NCI-H1048 (cell line): ENCODE measurements at places on chromosomes 6 and 20.
A peak's percentile ranks its signal among the peaks of the same experiment; 100 is the strongest.

GRCh38 chr20:59568509-59569024 lies 35.8 kb upstream of the PHACTR3 start:
- no peak for DNase-seq

- DNase-seq = no peak
Observed at GRCh38 chr20:48619126-48620101, 208.4 kb downstream of the PREX1 start.

GRCh38 chr6:119565893-119566292 lies 216.3 kb upstream of the MAN1A1 start:
- DNase-seq = no peak

- DNase-seq = no peak
Observed at GRCh38 chr20:57613481-57613921, 6.7 kb downstream of the ZBP1 start.

- DNase-seq = peak; percentile 18
Observed at GRCh38 chr20:17680836-17681725, 961 bp downstream of the RRBP1 start.

DNA sequence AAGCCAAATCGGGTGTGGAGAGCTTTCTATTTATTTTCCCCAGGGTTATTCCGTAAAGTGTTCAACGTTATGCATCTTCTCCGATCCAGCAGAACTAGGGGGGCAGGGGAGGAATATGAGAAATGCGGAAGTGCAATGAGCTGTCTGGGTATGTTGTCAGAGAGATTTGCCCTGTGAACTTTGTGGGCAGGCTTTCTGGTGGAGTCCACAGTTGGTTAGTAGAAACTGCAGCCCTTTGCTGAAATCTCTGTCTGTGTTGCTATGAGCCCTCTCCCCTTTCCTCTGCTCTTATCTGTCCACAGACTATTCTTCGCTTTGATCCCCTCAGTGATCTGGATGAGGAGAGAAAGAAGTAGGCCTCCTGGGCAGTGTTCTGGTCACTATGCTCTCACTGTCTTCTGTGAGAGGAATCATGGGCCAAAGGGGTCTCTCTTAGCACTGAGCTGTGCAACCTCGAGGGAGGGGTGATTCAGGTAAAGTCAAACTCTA lies 158.9 kb upstream of the FUT9 start:
- DNase-seq = no peak

DNA sequence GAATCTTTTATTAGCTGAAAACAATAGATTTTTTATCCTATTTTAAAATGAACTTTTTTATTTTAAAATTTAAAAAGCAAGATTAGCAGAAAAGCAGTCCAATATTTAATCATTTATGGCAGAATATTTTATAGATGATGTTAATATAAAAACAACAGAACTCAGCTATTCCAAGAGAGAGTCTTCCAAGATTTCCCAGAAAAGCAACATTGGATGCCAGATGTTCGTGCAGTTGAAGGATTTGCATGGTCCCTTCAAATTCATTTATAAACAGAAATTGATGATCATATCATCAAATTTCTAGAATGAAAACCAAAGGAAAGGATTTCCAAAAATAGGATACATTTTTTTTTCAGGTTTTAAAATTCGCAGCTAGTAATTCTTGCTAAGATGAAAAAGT lies 25.4 kb upstream of the CNKSR3 start:
- DNase-seq = no peak

DNA sequence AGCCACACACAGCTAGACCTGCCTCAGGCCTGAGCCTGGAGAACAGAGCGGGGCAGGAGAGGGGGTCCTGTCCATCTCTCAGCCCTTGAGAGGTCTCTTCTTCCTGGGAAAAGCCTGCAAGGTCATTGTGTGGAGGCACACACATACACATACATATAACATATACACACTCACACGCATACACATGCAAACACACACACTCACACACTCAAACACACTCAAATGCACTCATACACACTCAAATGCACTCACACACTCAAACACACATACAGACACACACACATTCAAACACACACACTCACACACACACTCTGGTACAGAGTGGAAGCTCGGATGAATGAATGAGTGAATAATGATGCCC lies 515 bp downstream of the TLDC2 start:
- no peak for DNase-seq

GRCh38 chr6:169098116-169098515 lies 155.5 kb downstream of the THBS2 start:
- no peak for DNase-seq

DNA sequence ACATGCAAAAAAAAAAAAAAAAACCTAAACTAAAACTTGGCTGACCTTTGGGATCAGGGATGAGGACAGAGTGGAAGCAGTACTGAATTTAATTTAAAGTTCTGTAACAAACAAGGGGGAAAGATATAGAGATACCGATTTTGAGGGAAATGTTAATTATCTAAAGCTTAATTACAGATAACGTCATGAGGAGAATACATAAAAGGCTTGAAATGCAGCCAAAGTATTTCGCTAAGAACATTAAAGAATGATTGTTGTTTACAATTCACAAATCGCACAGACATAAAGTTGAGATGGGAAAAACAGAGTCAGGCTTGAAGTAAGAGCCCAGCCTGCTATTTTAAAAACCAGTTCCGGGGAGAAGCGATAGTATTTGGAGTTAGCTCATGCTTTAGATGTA lies 208.0 kb upstream of the SASH1 start:
- no peak for DNase-seq

GRCh38 chr20:5024982-5025381 lies 23.7 kb upstream of the SLC23A2 start:
- DNase-seq = no peak

- no peak for DNase-seq
Observed at GRCh38 chr6:128135325-128135724, 234.5 kb upstream of the THEMIS start.

- no peak for DNase-seq
Observed at GRCh38 chr6:156420172-156420993, 356.8 kb upstream of the ARID1B start.

- no peak for DNase-seq
Observed at GRCh38 chr6:28585335-28585734, 59.7 kb downstream of the GPX5 start.

- DNase-seq = no peak
Observed at GRCh38 chr6:30555816-30556065, 548 bp downstream of the GNL1 start.

GRCh38 chr6:27280064-27280539 lies 32.0 kb downstream of the POM121L2 start:
- no peak for DNase-seq

DNA sequence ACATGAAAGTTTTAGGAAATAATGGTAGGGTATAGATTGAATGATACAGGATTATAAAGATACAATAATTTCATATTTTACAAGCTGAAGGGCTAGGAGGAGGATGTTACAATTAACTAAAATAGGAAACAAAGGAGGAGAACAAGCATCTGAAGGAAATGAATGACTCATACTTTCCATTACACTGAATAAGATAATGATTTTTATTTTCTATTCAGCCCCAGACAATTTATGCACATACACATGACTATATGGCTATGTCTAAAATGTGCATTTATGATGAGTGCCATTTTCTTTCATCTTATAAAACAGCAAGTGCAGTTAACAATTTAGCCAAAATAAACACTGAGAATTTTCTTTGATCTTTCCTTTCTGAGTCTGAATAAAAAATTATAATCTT lies 994.6 kb upstream of the ADGRB3 start:
- no peak for DNase-seq

DNA sequence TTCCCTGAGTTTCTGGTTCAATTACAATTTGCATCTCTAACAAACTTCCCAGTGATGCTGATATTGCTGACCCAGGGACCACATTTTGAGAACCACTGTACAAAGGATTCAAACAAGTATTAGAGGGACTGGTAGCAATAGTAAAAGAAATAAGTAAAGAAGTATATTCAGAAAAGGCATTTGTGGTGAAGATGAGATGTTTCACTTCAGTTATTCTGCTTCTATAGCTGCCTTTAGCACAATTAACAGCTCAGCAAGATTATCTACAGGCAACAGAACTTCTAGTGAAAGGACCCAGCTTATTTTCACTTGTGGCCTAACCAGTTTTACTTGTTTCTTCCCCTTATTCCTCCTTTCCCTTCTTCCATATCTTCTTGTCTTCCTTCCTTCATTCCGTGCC lies 149.4 kb downstream of the PHF3 start:
- no peak for DNase-seq

DNA sequence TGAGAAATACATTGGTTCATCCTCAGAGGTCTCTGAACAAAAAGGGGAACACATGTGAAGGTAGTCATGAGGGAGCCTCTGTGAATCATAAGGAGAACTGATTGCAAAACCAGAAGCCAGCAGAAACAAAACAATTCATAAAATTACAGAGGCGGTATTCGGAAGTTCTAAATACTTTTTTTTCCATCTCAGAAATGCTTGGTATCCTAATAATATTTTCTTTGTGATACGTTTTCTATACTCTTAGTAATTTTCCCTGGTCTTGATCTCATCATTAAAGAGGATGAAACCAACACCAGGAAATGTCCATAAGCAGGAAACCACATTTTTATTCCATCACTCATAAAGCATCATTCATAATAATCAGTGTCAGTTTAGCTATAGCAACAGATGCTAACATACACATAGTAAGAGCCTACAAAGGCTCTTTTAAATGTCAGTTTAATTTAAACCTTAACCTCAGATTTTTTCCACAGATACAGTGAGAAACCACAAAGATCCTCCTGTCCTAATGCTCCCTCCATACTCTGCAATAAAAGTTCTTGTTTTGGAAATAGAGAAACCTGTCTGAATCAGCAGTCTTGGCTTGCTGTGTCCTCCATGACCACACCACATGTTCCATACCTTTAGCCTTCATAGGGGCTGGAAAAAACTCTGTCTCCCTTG lies 29.2 kb downstream of the SGK1 start:
- no peak for DNase-seq

DNA sequence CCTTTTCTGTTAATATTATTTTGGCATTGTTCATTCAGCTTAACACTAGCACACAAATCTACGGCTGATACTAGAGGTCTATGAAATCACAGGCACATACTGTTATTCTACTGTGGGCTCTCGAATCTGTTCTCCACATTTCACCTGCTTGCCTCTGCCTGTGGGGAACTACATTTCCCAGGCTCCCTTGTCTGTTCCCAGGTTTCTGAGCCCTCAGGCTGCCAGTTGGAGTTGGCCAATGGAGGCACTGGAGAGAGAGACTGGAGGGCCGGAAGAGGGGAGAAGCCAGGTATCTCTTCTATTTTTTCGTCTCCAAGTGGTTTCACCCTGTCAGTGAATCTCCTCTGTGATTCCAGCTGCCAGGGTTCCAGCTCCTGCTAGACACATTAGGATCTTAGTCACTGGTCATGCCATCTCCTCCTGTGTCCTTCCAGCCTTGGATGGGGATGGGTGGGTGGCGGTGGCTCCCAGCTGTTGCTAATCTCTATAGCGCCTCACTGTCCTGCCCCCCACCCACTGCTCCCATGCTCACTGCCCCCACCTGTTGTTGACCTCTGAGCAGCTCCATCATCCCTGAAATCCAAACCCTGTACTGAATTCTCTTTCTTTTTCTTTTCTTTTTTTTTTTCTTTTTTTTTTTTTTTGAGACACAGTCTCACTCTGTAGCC lies 188.2 kb downstream of the LRFN2 start:
- no peak for DNase-seq

DNA sequence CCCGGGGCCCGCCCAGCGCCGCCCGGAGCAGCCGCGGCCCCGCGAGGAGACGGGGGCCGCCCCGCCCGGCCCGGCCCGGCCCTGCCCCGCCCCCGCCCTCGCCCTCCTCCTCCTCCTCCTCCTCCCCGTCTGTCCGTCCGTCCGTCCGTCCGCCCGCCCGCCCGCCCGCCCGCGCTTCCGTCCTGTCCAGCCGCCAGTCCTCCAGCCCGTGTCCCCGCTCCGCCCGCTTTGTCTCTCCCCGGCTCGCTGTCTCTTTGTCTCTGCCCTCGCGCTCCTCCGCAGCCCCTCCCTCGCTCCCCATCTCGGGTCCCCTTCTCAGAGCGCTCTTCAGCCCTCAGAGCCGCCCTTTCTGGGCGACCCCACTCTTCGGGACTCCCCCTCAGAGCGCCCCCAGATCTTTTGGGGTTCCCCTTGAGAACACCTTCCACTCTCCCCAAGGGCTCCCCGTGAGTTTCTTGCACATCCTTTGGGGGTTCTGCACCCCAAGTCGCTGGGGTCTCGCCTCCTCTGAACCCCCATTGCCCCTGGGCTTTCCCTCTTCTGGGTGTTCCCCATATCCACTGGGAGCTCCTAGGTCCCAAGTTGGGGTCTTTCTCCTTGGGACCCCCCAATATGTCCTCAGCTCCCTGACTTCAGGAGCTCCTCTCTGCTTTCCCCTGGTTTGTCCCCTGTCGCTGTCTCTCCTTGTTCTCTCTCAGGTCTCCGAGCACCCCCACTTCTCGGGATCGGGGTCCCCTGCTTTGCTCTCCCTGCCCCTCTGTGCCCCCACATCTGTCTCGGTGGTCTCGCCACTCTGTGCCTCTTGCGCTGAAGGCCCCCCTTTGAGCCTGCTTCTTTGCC lies 79.5 kb upstream of the MYL9 start:
- no peak for DNase-seq

GRCh38 chr6:56490993-56491392 lies 151.7 kb downstream of the DST start:
- DNase-seq = no peak

DNA sequence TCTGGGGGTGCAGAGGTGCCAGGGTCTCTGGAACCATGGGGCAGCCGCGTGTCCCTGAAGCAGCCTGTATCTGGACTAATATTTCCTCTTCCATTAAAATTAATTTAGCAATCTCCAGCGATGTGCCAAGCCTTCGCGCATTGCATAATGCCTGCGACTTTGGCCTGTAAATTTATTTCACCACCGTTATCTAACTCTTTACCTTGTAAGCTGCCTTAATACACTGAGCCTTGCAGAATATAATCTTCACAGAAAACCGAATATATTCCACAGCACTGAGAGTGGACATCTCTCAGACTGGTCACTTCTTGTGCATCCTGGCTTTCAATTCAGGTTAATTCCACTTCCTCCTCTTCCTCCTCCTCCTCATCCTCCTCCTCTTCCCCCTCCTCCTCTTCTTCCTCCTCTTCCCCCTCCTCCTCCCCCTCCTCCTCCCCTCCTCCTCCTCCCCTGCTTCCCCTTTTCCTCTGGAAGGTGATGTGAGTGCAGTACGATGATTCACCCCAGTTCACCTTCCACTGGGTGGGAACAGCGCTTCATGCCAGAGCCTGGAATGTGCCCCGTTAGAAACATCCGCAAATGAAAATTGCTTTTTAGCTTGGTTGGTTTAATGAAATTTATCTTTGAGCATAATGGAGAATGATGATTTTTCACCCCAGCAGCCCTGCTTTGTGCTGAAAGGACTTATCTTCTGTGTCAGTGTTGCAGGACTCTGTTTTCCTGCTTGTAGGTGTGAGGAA lies 101.4 kb downstream of the CDH4 start:
- no peak for DNase-seq
